CD4-positive, alpha-beta T cell treated with Interleukin-10 for 1 hour (primary cell): ENCODE measurements at places on chromosomes 3 and 15.
A peak's percentile ranks its signal among the peaks of the same experiment; 100 is the strongest.

DNA sequence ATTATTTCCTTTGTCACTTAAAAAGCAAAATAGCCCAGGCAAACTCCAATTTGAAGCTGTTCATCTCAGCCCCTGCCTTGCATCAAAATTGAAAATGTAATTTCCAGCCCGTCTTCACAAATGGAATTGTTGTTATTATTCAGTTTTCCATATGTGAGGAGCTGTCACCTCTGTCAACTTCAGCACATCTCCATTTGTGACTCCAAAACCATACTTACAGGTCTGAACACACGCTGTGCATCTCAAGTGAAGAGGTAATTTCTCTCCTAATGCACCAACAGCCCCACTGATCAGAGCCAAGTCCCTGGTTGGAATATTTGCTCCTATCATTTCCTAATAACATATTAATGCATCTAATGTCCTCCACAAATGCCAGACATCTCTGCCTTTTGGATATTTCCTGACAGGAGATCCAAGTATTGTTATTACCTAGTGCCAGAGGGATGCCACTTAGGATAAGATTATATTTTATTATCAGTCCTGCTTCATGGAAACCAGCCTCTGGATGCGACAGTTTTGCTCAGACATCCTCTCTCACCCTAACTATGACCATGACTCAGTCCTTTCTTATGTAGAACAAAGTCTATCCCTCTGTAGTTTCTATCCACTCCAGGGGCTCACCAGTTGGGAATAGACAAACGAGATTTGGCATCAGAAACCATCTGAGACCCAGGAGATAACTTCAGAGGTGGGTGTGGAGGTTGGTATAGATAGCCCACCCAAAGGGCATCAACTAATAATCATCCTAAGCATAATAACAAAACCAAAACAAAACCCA is 379.8 kb downstream of the VPS13C start:
- DNase-seq = no peak

GRCh38 chr15:63039811-63040210 is 2.7 kb upstream of the TPM1 start:
- no peak for DNase-seq

GRCh38 chr3:123688241-123688747 is 103.4 kb upstream of the HACD2 start:
- no peak for DNase-seq

GRCh38 chr3:133269393-133269792 is 130.5 kb upstream of the BFSP2 start:
- no peak for DNase-seq

- no peak for DNase-seq
Measured at GRCh38 chr3:153400641-153401040, 238.6 kb downstream of the RAP2B start.

GRCh38 chr3:4411236-4411635 is 55.8 kb downstream of the SUMF1 start:
- no peak for DNase-seq

DNA sequence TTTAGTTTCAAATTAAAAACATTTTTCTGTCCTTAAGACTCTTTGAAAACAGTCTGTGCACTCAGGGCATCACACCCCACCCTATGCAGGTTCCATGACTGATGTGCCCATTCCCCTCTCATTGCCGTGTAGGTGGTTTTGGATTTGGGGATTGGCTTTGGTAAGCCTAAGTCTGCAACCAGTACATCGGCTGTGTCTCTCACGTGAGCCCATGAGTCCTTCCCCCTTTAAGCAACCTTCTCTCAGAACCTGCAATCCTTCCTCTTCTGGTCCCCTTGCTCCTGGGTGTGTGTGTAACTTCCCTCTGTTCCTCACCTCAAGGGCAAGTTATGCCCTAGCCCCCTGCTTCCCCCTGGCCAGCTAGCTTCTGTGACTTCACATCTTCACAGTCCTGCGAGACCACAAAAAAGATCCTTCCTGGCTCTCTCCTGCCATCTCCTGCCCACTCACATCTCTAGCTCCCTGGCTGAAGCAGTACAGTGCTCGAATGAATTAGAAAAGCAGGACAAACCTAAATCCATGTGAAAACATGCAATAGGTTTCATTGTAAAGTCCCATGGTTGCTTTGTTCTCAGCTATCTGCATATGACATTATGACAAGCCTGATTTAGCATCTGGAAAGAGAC is 126.7 kb downstream of the UACA start:
- no peak for DNase-seq

- no peak for DNase-seq
Measured at GRCh38 chr3:40615918-40616819, 91.4 kb downstream of the ZNF621 start.

DNA sequence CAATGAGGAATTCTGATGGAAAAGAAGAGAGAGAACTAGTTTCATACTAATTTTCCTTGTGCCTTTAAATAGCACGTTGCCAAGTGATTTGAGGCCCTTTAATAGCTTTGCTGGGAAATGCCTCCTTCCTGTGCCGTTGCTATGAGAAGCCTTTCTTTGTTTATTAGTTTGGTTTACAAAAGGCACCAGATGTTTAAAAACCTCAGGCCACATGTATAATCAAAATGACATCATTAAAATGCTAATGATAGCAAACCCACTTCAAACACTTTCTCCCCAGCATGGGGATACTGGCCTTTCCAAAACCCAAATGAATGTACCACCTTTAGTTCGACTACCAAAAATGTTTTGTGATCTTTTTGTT is 50.0 kb upstream of the TBC1D23 start:
- peak; percentile 55 for DNase-seq

GRCh38 chr15:77060546-77060945 is 10.4 kb downstream of the TSPAN3 start:
- DNase-seq = no peak

DNA sequence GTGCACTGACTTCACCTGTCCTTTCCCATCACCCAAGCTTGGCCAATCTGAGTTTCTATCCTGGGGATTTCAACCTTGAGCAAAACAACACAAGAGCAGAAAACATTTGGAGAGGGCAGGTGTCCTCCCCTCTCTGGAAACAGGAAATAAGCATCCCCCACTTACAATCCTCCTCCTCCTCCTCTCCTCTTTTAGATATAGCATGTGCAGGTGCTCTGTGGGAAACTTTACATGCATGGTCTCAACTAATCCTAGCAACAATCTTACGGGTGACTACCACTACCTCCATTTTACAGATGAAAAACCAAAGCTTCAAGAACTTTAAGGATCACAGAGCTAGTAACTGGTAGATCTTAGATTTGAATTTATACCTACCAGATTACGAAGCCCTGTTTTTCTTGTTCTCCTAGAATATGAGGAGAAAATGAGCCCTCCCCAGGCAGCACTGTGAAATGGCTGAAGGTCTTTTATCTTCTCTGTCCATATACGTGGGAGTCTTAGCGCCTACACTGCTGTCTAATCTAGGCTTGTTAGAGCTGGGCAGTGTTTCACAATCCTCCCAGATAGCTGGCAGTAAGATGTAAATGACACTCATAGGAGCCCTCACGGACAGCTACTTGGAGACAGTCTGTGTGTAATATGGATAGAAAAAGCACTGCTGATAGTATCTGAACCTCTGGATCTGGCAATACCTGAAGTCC is 301.2 kb upstream of the PROK2 start:
- DNase-seq = no peak

GRCh38 chr3:13569201-13569600 is 20.3 kb downstream of the FBLN2 start:
- no peak for DNase-seq

- no peak for DNase-seq
Measured at GRCh38 chr3:34568766-34569165, 770.3 kb downstream of the PDCD6IP start.

DNA sequence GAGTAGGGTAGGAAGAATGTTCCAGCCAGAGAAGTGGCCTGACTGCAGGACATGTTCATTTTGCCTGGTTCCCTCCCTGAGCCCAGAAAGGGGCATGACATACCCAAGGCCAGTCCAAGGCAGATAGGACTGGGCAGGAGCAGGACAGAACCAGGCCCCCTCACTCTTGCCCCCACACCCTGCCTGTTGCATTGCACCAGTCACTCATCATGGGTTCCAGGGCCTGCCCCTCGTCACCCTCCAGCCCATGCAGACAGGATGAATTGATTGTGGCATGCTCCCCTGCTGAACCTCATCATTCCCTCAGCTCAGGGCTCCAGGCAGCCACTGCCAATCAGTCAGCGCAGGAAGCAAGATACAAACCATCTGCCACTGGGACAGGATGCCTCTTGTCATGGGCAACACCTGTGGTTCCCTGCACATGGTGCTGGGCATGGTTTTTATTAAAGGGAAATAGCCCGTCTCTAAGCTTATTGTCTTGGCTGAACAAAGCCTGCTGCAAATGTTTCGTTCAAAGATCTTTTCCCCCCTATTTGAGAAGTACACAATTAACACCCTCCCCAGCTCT is 48.9 kb downstream of the RASGRF1 start:
- DNase-seq = no peak

DNA sequence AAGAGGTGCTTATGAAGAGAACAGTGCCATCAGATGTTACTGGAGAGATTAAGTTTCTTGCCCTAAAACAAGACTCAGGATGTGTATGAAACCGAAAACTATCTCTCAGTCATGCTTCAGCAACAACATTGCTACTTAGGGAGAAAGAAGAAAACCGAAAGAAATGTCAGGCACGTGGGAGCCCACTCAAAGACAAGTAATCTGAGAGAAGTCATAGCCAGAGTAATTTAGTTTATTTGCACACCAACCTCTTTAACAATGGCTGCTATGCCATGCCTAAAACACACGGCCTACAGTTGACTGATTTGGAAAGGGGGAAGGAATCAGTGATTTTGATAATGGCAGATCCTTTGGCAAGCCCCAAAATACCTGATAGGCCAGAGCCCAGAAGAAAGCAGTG is 162.9 kb downstream of the TIGIT start:
- DNase-seq = no peak

GRCh38 chr3:10614168-10614567 is 108.8 kb upstream of the ATP2B2 start:
- DNase-seq = no peak

- no peak for DNase-seq
Measured at GRCh38 chr3:178837512-178837911, 234.1 kb downstream of the ZMAT3 start.

- no peak for DNase-seq
Measured at GRCh38 chr3:13706886-13707285, 158.0 kb downstream of the FBLN2 start.

DNA sequence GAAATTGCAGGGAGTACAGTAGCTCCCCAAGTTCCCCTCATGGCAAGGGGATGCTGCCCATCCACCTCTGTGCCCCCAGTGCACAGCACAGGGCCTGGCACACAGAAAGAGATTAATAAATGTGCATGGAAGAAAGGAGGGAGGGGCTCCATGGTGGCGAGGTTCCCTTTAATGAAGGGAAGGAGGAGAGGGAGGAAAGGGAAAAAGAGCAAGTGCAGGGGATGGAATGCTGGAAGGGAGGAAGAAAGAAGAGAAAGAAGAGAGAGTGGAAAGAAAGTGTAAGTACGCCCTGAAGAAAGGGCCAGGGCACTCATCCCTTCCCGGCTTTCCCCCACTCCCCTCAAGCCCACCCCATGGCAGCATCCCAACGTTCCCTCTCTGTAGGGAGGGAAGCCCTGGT is 1.5 kb upstream of the VIPR1 start:
- no peak for DNase-seq

GRCh38 chr3:55471522-55472280 is 15.4 kb downstream of the WNT5A start:
- no peak for DNase-seq

DNA sequence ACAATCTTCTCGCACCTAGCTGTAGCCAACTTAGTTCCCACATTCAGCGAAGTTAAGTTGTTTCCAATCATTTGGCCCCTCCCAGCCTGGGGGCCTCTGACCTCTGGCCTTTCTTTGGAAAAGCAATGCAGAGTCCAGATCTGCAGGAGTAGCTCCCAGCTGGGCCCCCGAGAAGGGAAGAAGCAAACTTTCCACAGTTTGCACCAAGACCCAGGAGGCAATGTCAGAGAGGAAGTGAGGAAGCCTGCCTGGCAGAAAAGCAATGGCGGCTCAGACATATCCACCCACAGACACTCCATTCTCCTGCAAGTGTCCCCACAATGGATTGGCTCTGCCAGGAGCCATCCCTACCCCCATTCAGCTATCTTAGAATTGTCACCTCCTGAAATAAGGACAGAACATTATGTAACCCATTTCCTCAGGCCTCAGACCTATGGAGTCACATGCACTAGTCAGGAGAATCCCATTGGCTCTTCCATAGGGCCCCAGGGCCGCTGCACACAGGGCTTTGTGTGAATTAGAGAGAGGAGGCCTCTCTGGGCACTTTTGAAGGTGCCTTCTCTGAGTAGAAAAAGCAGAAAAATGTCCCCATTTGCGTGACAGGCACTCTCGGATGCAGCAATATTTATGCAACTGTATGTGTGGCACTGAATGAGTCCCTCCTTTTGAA is 3.0 kb upstream of the BUB1B start:
- no peak for DNase-seq

DNA sequence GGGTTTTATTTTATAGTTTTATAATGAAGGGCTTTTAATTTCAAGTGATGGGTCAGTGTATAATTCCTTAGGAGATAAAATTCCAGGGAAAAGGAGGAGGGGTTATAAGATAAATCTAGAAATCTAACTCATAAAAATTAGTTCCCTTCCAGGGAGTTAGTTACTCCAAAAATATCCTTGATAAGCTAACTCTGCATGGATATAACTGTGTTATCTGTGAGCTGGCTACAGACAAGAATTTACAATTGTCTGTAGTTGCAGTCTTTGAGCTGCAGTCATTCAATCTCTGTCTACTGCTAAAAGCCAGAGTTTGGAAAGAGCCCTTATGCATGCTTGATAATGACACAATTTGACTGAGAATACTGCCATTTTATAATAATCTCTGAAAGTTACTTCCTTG is 432.3 kb upstream of the TPRG1 start:
- DNase-seq = no peak

DNA sequence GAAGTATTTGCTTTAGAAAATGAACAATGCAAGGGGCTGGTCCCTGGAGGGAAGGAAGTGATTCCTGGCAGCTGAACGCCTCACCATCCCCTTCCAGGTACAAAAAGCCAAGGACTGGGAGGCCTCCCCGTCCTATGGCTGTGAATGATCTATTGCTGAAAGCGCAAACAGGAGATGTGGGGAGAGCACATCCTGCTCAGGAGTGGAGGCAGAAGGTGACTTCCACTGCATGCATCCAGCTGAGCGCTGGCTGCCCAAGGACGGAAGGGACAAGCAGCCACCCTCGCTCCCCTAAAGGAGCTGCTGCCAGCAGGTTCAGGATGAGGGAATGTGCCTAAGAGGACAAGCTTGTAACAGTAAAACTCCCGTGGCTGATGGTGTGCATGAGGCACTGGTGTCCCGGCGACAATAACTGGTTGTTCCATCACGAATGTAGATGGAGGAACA is 41.4 kb downstream of the ABTB1 start:
- DNase-seq = no peak
